ENCODE measurements at places on chromosomes 11 and 22.

GRCh38 chr22:41746567-41747400 is 47.5 kb downstream of the MEI1 start:
- peak; percentile 74 for DNase-seq

GRCh38 chr11:112156956-112157766 is 6.7 kb downstream of the IL18 start:
- DNase-seq, result no peak

- DNase-seq, result no peak
Measured at GRCh38 chr11:44530413-44531115, 34.9 kb upstream of the CD82 start.

GRCh38 chr11:3037040-3037944 is 19.9 kb downstream of the CARS1 start:
- DNase-seq, result peak; percentile 72

- no peak for DNase-seq
Measured at GRCh38 chr11:86978247-86978646, 23.1 kb upstream of the FZD4 start.

DNA sequence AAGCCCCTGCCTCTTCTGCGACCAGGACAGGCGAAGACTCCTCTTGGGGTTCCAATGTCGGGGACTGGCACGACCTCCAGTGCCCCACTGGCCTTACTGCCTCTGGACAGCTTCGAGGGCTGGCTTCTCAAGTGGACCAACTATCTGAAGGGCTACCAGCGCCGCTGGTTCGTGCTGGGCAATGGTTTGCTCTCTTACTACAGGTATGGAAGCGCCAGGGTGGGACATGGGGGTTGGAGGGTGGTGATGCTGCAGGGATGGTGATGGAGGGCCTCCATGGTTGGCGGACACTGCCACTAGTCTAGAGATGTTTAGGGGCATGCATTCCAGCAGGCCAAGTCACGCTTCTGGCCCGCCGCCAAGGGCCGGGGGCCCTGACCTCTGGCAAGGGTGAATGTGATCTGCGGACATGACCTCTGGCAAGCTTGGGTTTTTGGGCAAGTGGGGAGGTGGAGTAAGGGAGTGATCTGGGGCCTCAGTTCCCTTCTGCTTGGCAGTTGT is 727 bp downstream of the OSBP2 start:
- DNase-seq, result no peak

- DNase-seq, result no peak
Measured at GRCh38 chr22:31952094-31952401, 7.7 kb downstream of the YWHAH start.

GRCh38 chr11:95575517-95575916 is 214.1 kb downstream of the FAM76B start:
- no peak for DNase-seq

DNA sequence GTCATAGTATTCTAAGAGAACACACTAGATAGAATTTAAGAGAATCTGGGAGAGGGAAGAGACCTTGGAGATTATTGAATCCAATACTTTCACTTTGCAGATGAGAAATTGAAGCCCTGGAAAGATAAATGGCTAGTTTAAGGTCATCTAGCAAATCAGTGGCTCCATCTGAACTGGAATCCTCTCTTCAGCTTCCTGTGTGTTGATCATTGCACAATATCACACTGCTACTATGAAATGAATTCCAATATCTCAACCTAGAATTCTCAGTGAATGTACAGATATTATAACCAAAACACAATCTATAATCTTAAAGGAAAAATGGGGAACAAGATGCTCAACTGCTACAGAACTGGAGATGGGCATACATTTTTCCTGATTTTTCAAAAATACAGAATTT is 44.1 kb downstream of the DCUN1D5 start:
- DNase-seq, result no peak

- DNase-seq, result no peak
Measured at GRCh38 chr11:60657888-60658287, 41.5 kb upstream of the MS4A8 start.

GRCh38 chr22:22558071-22558971 is 744 bp downstream of the PRAME start:
- DNase-seq, result peak; percentile 65

DNA sequence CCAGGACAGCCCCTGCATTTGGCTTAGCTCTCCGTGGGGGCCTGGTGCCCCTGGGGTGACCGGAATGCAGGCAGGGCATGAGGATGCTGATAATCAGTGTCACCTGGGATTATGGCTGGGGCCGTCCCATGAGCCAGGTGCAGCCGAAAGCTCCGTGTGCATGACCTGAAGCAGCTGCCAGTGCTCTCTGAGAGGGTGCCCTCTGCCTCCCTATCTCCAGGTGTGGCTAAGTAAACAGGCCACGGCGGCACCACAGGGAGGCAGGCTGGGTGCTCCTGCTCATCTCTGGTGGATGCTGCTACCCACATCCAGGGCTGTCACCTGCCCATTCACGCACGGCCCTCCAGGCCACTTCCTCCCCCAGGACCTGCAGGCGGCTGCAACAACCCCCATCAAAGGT is 29.8 kb downstream of the DUSP8 start:
- DNase-seq, result no peak

DNA sequence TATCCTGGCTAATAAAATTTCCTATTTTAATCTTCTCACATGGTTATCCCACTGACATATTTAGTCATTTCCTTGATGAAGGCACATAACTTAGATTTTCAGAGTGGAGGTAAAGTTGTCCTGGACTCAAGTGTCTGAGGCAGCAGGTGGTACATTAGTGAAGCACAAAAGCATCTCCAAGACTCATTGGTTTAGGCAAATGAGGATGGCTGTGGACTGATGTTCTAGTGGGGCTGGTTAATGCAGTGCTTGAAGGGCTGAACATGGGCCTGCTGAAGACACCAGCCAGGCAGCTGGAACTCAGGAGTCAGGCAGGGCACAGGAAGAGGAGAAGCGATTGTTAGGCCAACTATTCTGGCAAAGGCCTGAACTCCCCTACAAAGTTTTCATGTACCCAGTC is 76.3 kb upstream of the SESN3 start:
- no peak for DNase-seq

DNA sequence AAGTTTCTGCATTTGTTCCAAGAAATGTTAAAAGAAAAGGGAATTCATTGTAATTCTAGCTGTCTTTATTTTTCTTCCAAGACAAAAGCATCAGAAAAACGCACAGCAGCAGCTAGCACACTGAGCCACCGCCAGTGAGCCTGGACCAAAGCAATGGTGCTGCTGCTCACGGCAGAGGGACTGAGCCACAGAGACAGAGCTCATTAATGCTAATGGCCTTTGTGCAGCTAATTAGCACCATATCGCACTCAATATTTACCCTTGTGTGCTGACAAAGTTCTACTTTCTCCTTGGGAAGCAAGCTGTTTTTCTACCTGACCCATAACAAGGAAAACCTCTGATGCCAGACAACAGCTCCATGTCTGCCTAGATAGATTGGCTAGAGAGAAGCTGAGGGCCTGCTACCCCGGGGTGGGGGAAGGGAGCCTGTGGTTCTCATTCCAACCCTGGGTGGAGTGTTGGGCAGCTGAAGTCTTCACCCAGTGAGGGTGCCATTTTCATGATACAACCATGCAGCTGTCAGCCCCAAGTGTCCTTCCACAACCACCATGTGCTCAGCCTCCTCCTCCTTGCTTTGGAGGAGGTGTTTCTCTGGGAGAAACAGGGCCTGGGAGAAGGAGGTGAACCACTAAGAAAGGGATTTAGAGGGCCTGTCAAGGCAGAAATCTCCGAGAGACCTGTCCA is 131.1 kb upstream of the NCAM1 start:
- DNase-seq, result no peak

GRCh38 chr22:33053323-33053722 is 4.9 kb downstream of the SYN3 start:
- DNase-seq, result no peak

DNA sequence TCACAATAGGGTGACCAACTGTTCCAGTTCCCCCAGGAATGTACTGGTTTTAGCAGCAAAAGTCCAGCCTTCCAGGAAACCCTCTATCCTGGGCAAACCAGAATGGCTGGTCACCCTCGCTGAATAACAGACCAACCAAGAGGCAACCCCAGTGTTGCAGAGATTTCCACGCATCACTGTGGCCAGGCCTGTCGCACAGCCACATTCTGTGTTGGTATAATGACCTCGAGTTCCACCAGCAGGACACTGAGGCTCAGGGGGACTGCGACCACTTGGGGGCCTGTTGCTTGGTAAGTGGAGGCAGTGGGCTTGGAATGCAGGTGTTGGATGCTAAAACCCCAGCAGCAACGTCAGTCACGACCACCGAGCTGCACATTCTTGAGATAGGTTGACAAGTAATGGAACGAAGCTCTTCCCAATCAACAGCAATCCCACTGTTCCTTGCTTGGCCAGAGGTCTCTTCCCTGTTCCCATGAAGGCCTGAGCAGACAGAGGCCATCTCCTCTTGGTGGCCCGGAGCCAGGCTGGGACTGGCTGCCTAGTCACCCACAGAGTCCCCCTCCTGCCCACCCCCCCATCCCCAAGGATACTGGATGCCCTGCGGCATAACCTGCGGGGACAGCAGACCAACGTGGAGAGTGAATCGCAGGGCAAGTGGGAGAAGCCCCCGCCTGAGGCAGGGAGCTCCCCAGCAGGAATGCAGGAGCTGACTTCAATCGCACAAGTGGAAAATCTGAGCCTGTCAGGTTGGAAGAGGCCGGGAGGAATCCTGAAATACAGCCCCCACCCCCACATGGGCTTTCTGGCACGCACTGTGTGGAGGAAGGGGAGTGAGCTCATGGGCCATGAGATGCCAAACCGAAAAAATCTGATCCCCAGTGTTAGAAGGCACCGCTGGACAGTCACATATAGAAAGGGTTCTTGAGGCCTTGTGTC is 43.4 kb upstream of the MN1 start:
- DNase-seq, result no peak

GRCh38 chr11:88105951-88106350 is 69.3 kb downstream of the RAB38 start:
- DNase-seq, result no peak

- DNase-seq, result no peak
Measured at GRCh38 chr22:27460591-27461347, 340.8 kb downstream of the MN1 start.

DNA sequence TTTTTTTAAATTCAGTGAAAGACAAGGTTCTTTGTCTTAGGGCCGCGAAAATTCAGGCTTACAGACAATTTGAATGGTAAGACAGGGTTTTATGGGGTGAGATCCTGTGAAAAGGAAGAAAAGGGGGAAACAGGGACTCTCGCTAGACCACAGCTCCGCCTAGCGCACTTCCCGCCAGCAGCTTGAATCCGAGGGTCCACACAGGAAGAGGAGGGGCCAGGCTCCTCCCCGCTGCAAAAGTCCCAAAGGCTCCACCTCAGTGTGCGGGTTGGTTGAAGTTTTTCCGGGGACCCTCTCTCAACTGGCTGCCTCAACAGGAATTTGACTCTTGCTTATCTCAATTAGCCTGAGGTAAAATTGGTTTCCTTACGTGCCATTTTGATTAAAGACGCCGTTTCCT is 950.9 kb upstream of the CNTN5 start:
- DNase-seq, result no peak

- no peak for DNase-seq
Measured at GRCh38 chr11:91170711-91171110, 947.9 kb upstream of the CHORDC1 start.

GRCh38 chr22:40385036-40385782 is 14.8 kb downstream of the SGSM3 start:
- no peak for DNase-seq

- no peak for DNase-seq
Measured at GRCh38 chr11:119964136-119965025, 173.5 kb downstream of the TRIM29 start.

GRCh38 chr11:58498464-58498863 is 9.4 kb downstream of the OR5B21 start:
- DNase-seq, result no peak

DNA sequence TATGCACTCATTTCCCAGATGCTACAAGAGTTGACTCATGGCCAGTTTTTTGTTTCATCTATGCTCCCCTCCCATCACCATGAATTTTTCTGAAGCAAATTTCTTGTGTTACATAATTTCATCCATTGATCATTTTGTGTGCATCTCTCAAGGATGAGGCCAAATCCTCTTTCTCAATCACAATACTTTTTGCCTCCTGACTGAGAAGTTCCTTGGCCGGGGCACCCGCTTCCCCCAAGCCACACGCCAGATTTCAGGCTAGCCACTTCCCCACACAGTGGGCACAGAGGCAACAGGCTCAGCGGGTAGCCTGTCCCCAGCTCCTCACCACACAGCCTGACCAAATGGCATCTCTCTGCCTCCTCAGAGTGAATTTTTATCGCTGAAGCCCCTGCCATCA is 9.8 kb upstream of the DSCAML1 start:
- no peak for DNase-seq

DNA sequence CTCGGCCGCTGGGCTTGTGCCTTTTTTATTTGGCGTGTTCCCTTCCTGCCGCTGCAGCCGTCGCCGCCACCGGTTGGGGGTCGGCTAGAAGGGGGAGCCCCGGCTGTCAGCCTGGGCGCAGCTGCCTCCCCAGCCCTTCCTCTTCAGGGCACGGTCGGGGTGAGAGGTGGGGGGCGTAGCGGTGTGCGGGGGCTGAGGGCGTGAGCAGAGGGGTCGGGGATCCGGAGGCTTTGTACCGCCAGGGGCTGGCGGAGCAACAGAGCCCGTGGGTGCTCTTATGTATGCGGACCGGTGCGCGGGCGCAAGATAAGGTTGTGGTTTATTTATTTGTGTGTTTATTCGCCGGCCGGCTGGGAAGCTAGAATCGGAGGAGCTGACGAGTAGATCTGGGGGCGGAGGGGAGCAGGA is 477 bp downstream of the ZBTB16 start:
- no peak for DNase-seq

GRCh38 chr11:70378506-70379134 is 19.7 kb upstream of the CTTN start:
- no peak for DNase-seq

DNA sequence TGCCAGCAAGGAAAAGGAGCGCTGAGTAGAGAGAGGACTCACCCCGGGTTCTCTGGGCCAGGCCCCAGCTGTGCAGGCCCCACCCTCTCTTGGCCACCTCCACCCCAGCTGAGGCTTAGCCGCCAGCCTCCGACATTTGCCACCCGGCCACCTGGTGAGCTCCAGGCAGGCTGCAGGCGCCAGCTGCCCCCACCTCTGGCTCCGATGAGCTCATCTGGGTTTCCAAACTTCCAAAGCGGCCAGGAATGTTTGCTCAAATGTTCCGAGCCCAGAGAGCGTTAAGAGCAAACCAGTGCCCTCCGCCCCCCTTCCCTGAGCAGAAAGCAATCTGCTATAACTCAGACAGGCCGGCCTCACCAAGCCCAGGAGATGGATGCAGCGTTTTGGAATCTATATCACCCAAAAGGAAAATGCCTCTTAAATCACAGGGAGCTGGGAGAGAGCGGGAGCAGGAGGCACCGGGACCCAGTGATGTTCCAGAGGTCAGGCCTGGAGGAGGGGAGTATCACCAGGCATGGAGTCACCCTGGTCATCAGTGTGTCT is 9.1 kb upstream of the MN1 start:
- DNase-seq, result no peak
